Activated gamma-delta T cell treated with anti-CD3 and anti-CD28 coated beads, Interleukin-2, amount 50 U/mL, for 16 hours (primary cell): ENCODE measurements at places on chromosomes 1 and 21.
A peak's percentile ranks its signal among the peaks of the same experiment; 100 is the strongest.

GRCh38 chr1:224922404-224923164, 6.9 kb upstream of the DNAH14 start:
- no peak for DNase-seq

DNA sequence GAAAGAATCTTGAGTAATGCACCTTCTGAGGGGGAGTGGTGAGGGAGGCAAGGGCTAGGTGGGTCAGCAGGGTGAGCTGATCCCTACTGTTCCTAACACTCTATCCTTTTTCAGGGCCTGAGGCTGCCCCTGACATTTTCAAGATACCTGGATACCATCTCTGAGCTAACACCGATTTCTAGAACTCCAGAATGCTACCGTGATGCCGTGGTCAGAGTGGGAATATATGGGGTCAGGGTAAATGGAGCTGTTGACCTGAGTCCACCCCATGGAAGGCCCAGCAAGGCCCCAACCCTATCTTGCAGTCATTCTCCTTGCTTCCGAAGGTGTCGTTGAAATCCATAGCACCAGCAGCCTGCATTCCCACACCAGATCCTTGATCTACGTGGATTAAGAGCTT, 18.0 kb upstream of the PTPRF start:
- no peak for DNase-seq

- DNase-seq: no peak
These were observed 5.8 kb upstream of the ALDH4A1 start for GRCh38 chr1:18907917-18908845.

- DNase-seq: no peak
These were observed 179.3 kb downstream of the VAV3 start for GRCh38 chr1:107785496-107786202.

DNA sequence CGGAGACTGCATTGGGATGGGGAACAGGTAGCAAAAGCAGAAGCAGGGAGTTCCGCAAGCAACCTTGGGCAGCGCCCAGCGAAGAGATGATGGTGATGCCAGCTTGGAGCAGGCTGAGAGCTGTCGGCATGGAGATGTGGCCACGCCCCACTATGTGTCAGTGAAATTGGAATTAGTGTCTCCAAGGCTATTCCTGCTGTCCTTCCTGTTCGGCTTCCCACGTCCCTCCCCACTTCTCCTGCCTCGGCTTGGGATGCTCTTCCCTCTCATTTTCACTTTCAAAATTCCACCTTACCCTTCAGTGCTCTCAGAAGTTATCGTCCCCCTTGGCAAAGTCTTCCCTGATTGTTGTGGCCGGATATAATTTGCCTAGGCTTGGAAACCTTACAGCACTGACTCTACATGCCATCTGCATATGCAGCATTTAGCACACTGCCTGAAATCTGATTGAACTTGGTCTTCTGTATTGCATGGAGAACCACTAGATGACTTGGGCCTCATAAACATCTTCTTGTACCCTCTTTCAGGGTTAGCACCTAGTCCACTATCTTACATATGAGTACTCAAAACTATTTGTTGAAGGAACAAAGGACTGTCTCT, 270.7 kb upstream of the RUNX1 start:
- no peak for DNase-seq

DNA sequence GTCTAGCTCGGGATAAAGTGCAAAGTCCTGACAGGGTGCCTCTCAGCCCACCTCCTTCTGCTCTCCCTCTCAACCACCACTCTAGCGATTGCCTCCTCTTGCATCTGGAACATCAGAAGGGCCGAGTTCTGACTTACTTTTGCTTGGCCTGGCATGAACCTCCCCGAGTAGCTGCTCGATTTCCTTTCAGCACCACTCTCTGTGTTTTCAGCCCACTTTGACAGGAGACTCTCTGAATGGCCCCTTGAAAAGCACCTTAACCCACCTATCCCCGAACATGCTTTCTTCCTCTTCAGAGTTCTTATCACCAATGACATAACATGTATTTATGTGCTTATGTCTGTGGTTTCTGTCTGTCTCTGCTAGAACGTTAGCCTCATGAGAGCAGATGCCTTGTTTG, 225.8 kb upstream of the RUNX1 start:
- no peak for DNase-seq

- DNase-seq: peak; percentile 32
These were observed at the start of gene MEX3A for GRCh38 chr1:156082309-156083091. TSS of gene MEX3A (minus strand) at chr1:156082465. CDS start at chr1:156081998, 467 bp downstream.

- DNase-seq: no peak
These were observed 44.6 kb downstream of the TOR3A start for GRCh38 chr1:179126338-179127060.

GRCh38 chr1:204509186-204509635, 7.0 kb upstream of the MDM4 start:
- no peak for DNase-seq

DNA sequence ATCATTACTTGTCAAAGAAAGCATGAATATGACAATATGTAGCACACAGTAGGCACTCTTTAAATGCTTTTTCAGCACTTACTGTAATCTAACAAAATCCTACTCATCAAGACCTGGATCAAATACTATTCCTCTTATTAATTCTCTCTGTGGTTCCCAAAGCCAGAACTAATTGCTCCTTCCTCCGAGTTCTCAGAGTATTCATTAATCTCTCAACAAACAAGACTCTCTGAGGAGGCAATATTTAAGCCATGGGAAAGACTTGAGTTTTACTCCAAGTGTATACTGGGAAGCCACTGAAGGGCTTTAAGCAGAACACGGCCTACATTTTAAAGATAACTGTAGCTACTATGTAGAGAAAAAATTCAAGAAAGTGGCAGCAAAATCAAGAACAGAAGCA, 79.7 kb downstream of the ENAH start:
- no peak for DNase-seq

DNA sequence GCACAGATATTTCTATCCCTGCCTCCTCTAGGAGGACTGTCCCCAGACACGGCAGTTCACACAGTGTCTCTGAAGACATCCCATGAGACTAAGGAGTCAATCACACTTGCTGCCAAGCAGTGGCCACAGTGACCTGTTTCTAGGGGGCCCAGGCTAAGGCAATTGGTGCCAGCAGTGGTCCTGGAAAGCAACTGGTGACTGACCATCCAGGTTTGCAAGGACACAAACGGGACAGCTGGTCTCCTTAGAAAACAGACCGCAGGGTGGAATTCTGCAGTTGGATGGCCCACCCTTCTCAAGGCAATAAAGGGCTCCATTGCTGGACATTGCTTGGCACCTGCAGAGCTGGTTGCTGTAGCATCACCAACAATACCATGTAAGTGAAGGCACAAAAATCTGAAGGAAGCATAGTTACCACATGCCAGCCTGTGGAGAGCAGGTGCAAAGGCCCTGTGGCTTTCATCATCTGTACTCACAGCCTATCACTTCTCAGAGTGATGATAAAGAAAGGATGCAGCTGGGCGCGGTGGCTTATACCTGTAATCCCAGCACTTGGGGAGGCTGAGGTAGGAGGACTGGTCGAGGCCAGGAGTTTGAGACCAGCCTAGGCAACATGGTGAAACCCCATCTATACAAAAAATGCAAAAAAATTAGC, 81.5 kb downstream of the STUM start:
- no peak for DNase-seq
